SJSA1 (cell line): ENCODE measurements at places on chromosomes 7 and 10.

GRCh38 chr7:116021237-116021636 is 9.3 kb downstream of the TFEC start:
- no peaks in the 10 kb centered on the region for H3K27me3 ChIP-seq
- no peak overlapping the region for H3K4me3 ChIP-seq
- H3K27ac ChIP-seq: no peak overlapping the region
- no peak for DNase-seq

- no peaks in the 10 kb centered on the region for H3K36me3 ChIP-seq
- no peaks in the 10 kb centered on the region for H3K4me1 ChIP-seq
- peak; percentile 31 for DNase-seq
- H3K27ac ChIP-seq: no peak overlapping the region
- no peak overlapping the region for H3K4me3 ChIP-seq
Measured at GRCh38 chr10:71404503-71405295, 8.0 kb downstream of the CDH23 start.

- H3K27me3 ChIP-seq: no peaks in the 10 kb centered on the region
- no peak overlapping the region for H3K27ac ChIP-seq
- no peak for DNase-seq
- H3K4me1 ChIP-seq: peaks cover 4% of the 10 kb centered on the region
- H3K4me3 ChIP-seq: no peak overlapping the region
Measured at GRCh38 chr7:24192053-24192452, 91.9 kb upstream of the NPY start.

DNA sequence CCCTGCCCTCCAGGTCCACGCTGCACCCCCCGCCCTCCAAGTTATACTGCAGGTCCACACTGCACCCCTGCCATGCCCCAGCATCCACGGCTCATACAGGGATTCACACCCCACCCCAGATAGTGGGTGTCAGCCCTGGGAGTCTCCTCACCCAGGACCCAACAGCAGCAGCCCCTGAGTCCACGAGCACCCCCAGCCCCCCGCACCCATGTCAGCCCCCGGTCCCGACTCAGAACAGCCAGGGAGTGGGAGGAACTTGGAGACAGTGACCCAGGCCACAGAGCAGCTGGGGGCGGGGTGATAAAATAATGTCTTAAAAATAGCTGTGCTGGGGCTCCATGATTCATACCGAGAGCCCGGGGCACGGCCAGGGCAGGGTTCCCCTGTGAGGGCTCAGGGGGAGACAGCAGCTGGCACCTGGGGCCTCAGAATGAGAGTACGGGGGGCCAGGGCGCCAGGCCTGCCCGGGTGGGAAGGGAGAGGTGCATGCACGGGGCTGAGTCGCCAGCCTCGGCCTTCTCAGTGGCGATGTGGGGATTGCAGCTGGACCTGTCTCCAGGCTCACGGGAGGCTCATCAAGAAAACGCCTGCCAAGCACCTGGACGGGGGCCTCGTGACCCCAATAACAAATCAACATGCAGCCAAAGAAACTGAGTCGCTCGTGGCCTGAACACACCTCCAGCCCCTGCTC is 29.8 kb downstream of the ADAP1 start:
- H3K27me3 ChIP-seq: no peaks in the 10 kb centered on the region
- H3K36me3 ChIP-seq: no peaks in the 10 kb centered on the region
- H3K4me1 ChIP-seq: peaks cover 12% of the 10 kb centered on the region
- DNase-seq: no peak
- no peak overlapping the region for H3K27ac ChIP-seq
- H3K4me3 ChIP-seq: no peak overlapping the region

DNA sequence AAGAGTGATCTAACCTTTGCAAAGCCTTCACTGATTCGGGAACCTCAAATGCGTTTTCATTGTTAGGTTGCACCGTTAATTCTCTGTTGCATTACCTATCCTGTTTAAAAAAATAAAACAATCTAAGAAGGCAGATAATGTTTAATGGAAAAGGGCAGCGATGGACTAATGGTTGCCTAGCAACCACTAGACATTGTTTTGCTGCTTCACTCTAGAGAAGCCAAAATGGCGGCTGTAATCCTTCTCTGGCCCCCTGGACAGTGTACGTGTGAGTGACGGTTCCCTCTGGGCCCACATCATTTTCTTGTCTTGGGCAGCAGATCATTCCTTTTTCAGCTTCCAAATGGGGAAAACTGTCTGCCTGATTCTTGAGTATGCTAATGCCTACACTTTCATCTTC is 43.3 kb downstream of the FAM204A start:
- H3K27me3 ChIP-seq: 0 out of 2 replicates have a peak, but pooled peaks cover 5% of the 10 kb centered on the region
- H3K27ac ChIP-seq: no peak overlapping the region
- H3K4me3 ChIP-seq: no peak overlapping the region
- no peaks in the 10 kb centered on the region for H3K36me3 ChIP-seq
- no peak for DNase-seq

DNA sequence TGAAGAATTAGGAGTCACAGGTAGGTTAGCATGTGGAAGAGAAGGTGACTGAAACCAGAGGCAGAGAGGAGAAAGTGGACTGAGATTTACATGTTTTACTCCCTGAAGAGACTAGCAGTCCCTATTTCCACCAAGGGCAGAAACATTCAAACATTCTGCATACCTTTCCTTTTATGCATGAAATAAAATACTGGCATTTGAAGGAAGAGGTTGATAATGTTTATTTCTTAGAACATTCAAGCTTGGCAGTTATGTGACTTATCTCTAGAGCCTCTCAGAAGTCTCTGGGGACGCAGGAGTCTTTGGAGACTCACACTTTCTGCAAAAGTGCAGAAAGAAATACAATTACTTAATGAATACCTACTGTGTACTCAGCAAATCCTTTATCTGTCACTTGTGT is 507.1 kb upstream of the C7orf33 start:
- no peak for DNase-seq
- no peak overlapping the region for H3K4me3 ChIP-seq
- no peaks in the 10 kb centered on the region for H3K27me3 ChIP-seq
- no peaks in the 10 kb centered on the region for H3K4me1 ChIP-seq
- H3K36me3 ChIP-seq: no peaks in the 10 kb centered on the region

DNA sequence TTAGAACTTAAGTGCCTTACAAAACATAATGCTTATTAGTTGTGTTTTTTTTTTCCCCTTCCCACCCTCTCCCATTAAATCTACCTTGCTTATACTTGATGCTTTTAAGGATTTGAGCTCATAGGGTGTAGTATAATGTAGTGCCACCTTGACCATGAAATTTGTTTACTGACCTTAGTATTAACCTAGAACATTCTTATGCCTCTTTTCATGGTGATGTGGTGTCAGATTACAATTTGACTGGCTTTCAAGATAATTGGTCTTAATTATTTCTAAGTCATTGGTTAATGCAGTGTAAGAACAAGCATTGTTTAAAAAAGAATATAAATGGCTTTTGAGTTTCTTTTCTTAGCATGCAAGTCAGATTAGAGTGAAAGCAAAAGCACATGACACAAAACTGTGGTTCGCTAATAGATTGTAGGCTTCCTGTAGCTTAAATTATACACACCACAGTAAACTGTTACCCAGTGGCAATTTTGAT is 61.8 kb downstream of the ADD3 start:
- no peaks in the 10 kb centered on the region for H3K36me3 ChIP-seq
- DNase-seq: no peak
- H3K4me1 ChIP-seq: peaks cover 30% of the 10 kb centered on the region

DNA sequence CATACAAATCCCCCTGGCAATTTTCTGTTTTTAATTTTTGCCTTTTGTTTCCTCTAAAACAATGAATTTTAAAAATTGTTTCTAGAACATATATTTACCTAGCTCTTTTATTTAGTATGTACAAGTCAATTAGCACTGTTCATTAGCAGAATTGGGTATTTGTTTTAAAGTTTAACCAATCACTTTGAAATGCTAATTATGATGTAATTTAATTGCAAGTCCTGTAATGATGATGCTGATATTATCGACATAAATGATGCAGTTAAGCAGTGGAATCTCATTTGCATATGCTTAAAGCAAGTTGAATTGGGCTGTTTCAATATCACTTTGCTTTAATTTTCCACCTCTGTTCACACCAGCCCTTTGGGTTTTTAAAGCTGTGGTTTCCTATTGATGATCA is 2.7 kb downstream of the FOXP2 start:
- 0 out of 2 replicates have a peak, but pooled peaks cover 4% of the 10 kb centered on the region for H3K27me3 ChIP-seq
- H3K4me3 ChIP-seq: no peak overlapping the region
- no peaks in the 10 kb centered on the region for H3K4me1 ChIP-seq

DNA sequence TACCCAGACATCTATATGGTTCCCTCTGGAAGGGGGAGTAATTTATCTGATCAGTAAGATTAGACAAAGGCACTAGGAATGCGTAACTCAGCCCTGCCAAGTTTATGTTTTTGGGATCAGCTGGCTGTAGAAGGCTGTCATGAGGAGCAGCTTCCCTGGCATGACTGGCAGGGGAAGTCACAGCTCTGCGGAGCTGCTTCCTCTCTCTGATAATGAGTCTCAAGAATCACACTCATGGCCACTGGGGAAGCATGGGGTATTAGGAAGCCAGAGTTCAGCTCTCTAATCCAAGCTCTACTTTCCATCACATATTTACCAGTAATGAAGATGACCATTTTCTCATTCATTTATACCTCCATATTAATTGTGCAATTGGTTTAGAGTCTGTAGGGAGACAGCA is 758.9 kb downstream of the GRM8 start:
- no peak for DNase-seq
- no peak overlapping the region for H3K4me3 ChIP-seq
- no peaks in the 10 kb centered on the region for H3K36me3 ChIP-seq
- H3K27me3 ChIP-seq: no peaks in the 10 kb centered on the region
